ENCODE measurements at places on chromosomes 1 and 21.

DNA sequence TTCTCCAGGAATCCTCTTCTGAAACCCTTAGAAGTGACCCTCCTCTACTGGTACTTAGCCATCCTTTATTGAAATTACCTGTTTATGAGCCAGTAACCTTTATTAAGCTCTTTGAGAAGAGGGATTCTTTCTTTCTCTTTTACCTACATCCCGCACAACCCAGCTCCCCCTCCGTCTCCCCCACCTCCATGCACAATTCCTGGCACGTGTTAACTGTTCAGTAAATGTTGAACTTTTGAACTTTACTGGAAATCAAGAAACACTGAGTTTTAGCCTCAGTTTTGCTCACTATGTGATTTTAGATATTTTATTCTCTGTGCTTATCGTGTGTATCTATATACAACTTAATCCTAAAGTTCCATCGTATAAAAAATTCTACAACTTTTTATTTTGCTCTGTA is 1.8 kb downstream of the TMED5 start:
- peak; percentile 8 for DNase-seq
- peak overlapping the region; percentile 99 for H3K4me3 ChIP-seq
- peak overlapping the region; percentile 37 for H3K27ac ChIP-seq
- H3K36me3 ChIP-seq: no peaks in the 10 kb centered on the region
- no peaks in the 10 kb centered on the region for H3K27me3 ChIP-seq

- no peak overlapping the region for H3K27ac ChIP-seq
- peaks cover 35% of the 10 kb centered on the region for H3K36me3 ChIP-seq
- no peak overlapping the region for H3K4me3 ChIP-seq
- H3K27me3 ChIP-seq: no peaks in the 10 kb centered on the region
Measured at GRCh38 chr1:39962450-39962825, 7.5 kb downstream of the MFSD2A start.

GRCh38 chr1:229843627-229844238 is 217.7 kb downstream of the URB2 start:
- H3K27me3 ChIP-seq: no peaks in the 10 kb centered on the region
- no peak overlapping the region for H3K4me3 ChIP-seq
- H3K27ac ChIP-seq: no peak overlapping the region
- H3K36me3 ChIP-seq: no peaks in the 10 kb centered on the region
- no peaks in the 10 kb centered on the region for H3K4me1 ChIP-seq

- H3K4me3 ChIP-seq: no peak overlapping the region
- DNase-seq: peak; percentile 44
- peaks cover 21% of the 10 kb centered on the region for H3K4me1 ChIP-seq
- H3K27ac ChIP-seq: no peak overlapping the region
- H3K27me3 ChIP-seq: no peaks in the 10 kb centered on the region
- peaks cover 2% of the 10 kb centered on the region for H3K36me3 ChIP-seq
Measured at GRCh38 chr1:232432313-232432712, 197.6 kb downstream of the SIPA1L2 start.

GRCh38 chr1:40932006-40932405 is 47.5 kb upstream of the CTPS1 start:
- no peak for DNase-seq
- H3K36me3 ChIP-seq: no peaks in the 10 kb centered on the region
- H3K27ac ChIP-seq: no peak overlapping the region

- H3K27ac ChIP-seq: no peak overlapping the region
- no peaks in the 10 kb centered on the region for H3K4me1 ChIP-seq
- no peak overlapping the region for H3K4me3 ChIP-seq
- H3K36me3 ChIP-seq: no peaks in the 10 kb centered on the region
- no peak for DNase-seq
Measured at GRCh38 chr1:165580931-165581871, 37.4 kb downstream of the LRRC52 start.

DNA sequence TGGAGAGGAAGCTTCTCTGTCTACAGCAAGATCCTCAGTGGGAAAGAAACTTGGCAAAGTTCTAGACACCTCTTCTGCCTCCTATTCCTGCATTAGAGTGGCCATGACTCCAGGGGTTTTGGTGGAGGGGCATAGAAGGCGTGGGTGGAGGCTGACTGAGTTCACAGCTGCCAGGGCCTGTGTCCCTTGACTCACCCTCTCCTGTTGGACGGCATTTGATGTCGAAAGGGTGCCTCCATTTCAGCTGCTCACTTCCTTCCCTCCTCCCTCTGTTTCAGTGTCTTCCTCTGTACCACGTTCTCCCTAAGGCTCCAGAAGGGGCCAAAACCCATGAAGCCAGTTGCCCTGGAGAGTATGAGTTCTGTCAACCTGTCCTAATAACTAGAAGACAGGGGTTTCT is 632 bp downstream of the TMEM79 start:
- peaks cover 14% of the 10 kb centered on the region for H3K4me1 ChIP-seq
- no peaks in the 10 kb centered on the region for H3K27me3 ChIP-seq
- H3K27ac ChIP-seq: no peak overlapping the region
- H3K36me3 ChIP-seq: peaks cover 18% of the 10 kb centered on the region
- H3K4me3 ChIP-seq: no peak overlapping the region
- DNase-seq: no peak

GRCh38 chr1:87392248-87393192 is 63.8 kb downstream of the LMO4 start:
- no peak overlapping the region for H3K27ac ChIP-seq
- H3K4me1 ChIP-seq: no peaks in the 10 kb centered on the region
- no peak overlapping the region for H3K4me3 ChIP-seq
- DNase-seq: no peak

DNA sequence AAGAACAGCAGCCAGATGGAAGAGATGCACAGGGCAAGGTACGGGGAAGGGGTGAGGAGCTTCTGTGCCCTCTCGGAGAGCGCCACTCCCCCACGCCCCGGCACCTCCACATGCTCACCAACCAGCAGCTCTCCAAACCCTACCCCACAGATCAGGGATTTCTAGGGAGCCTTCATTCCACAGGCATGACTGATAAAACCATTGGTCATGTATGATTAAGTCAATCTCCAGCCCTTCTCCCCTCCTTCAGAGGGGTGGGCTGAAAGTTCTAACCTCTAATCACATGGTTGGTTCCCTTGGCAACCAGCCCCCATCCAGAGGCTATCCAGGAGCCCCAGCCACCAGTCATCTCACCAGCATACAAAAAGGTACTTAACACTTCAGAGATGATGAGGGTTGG is 144.7 kb downstream of the TGFBR3 start:
- H3K27ac ChIP-seq: no peak overlapping the region
- H3K27me3 ChIP-seq: no peaks in the 10 kb centered on the region
- DNase-seq: no peak
- no peaks in the 10 kb centered on the region for H3K36me3 ChIP-seq
- H3K4me3 ChIP-seq: no peak overlapping the region

DNA sequence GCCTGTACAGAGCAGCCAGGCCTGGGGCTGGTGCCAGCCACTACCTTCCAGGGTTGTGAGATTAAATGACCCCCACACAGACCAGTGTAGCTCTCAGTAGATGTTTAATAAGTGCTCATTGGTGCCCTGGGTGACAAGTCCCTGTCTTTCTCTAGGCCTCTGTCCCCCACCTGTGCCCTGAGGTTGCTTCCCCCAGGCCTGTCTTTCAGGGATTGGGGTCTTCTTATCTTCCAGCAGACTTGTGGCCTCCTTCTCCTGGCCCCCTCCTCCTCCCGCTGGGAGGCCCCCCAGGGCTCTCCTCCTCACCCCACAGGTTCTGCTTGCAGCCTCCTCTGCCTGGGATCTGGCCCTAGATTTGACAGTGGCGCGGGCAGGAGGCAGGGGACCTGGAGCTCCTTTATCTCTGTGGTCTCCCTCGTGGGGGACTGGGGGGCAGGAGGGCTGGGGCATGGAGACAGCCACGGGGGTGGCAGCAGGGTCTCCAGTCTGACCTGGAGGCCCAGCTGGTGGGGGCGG is 40.3 kb downstream of the EPHA2 start:
- H3K27me3 ChIP-seq: no peaks in the 10 kb centered on the region
- H3K4me1 ChIP-seq: peaks cover 69% of the 10 kb centered on the region
- no peak overlapping the region for H3K4me3 ChIP-seq
- no peaks in the 10 kb centered on the region for H3K36me3 ChIP-seq
- no peak for DNase-seq
- H3K27ac ChIP-seq: peak overlapping the region; percentile 83

- peaks cover 86% of the 10 kb centered on the region for H3K36me3 ChIP-seq
- H3K4me1 ChIP-seq: no peaks in the 10 kb centered on the region
- H3K4me3 ChIP-seq: no peak overlapping the region
- H3K27ac ChIP-seq: no peak overlapping the region
- H3K27me3 ChIP-seq: no peaks in the 10 kb centered on the region
Measured at GRCh38 chr1:155950829-155951228, 9.4 kb downstream of the RXFP4 start.

DNA sequence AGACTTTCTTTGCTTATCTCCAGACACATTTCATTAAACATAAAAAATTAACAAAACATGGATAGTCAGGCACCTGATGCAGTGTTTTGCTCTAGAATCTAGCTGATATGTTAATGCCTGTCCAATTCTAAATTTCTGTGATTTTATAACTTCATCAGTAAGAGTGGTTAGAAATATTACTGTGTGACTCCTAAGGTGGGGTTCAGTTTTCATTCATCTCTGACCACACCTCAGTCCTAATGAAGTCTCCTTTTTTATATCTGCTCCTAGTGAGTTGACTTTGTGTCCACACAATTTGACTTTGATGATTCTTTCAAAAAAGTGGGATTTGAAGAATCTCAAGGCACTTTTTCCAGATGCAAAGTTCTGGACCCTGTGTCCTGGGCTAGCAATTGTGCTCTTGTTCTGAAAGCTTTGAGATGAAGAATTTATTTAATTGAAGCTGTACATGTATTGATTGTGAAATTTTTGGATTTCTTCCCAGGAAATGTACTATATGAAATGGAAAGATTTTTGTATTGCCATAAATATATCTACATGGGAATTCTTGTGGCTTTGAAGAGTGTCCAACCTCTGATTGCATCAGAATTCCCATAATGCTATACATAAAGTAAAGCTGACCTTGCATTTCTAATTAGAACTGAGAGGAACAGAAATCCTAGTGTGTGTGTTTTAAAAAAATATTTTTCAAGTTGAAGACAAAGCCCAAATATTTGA is 111.2 kb downstream of the GIPC2 start:
- no peaks in the 10 kb centered on the region for H3K4me1 ChIP-seq
- no peak overlapping the region for H3K27ac ChIP-seq
- no peak for DNase-seq
- H3K36me3 ChIP-seq: no peaks in the 10 kb centered on the region
- H3K27me3 ChIP-seq: no peaks in the 10 kb centered on the region
- H3K4me3 ChIP-seq: no peak overlapping the region

GRCh38 chr1:26780344-26780957 is 7.3 kb upstream of the PIGV start:
- no peak overlapping the region for H3K27ac ChIP-seq
- H3K36me3 ChIP-seq: peaks cover 51% of the 10 kb centered on the region
- no peak overlapping the region for H3K4me3 ChIP-seq
- no peak for DNase-seq

DNA sequence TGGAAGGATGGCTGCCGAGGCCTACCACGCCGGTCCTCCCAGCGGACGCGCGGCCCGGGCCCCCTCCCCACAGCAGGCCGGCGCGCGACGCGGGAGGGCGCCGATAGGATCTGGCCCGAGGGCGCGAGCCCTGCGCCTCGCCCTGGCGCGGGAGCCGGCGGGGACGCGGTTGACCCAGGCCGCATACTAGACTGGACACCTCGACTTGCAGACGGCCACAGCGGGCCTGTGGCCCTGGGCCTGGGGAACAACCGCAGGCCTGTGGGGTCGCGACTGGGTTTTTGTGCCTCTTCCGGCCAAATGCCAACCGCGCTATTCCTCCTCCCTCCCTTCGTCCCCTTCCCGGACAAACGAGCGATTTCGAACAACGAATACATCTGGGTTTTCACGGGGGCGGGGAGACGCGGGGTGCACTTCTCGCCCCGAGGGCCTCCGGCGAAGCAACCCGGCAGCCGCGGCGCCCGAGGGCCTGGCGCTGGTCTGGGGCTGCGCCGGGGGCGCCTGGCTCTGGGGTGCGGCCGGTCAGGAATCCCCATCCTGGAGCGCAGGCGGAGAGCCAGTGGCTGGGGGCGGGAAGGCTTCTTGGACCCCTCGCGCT is 2.4 kb downstream of the NHLH2 start:
- peak; percentile 68 for DNase-seq
- H3K27ac ChIP-seq: no peak overlapping the region
- H3K36me3 ChIP-seq: no peaks in the 10 kb centered on the region

DNA sequence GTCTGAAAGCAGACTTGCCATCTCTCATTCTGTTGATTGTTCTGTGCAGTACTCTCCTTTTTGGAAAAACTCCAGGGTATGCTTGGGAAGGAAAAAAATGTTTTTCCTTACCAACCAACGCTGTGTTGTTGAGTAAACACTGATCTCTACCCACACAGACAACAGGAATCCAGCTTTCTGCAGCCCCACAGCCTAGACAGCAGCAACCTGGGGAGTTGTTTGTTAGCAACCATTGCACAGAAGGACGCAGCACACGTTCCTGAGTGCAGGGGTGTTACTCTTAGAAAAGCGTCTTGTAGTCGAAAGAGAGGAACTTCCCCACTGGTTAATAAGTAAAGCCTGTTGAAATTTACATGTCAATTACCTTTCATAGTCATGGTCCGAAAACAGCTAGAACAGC is 56.6 kb downstream of the SMYD2 start:
- no peaks in the 10 kb centered on the region for H3K27me3 ChIP-seq
- no peak for DNase-seq
- H3K4me1 ChIP-seq: peaks cover 6% of the 10 kb centered on the region
- no peak overlapping the region for H3K27ac ChIP-seq

DNA sequence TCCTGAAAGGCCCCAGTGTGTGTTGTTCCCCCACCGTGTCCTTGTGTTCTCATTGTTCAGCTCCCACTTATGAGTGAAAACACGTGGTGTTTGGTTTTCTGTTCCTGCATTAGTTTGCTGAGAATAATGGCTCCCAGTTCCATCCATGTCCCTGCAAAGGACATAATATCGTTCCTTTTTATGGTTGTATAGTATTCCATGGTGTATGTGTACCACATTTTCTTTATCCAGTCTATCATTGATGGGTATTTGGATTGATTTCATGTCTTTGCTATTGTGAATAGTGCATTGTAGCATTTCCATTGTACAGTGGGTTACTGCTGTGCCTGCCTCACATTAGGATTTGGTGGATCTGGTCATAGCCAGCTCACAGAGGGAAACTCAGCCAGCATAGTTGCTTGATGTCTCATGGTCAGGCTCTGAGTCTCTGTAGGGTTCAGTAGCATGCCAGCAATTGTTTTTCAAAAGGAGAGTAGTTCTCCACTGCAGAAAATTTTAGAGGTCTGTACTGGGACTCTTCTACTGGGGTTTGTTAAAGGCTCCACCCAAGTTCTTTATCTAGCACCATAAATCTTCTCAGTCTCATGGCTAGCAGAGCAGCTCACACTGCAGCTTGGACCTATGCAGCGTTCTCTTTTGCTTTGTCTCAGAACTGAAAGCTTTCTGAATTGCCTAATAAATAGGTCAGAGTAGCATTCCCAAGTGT is 41.0 kb downstream of the RUNX3 start:
- no peaks in the 10 kb centered on the region for H3K4me1 ChIP-seq
- H3K4me3 ChIP-seq: no peak overlapping the region
- DNase-seq: no peak
